ENCODE measurements at places on chromosomes 4 and X.
A peak's percentile ranks its signal among the peaks of the same experiment; 100 is the strongest.

DNA sequence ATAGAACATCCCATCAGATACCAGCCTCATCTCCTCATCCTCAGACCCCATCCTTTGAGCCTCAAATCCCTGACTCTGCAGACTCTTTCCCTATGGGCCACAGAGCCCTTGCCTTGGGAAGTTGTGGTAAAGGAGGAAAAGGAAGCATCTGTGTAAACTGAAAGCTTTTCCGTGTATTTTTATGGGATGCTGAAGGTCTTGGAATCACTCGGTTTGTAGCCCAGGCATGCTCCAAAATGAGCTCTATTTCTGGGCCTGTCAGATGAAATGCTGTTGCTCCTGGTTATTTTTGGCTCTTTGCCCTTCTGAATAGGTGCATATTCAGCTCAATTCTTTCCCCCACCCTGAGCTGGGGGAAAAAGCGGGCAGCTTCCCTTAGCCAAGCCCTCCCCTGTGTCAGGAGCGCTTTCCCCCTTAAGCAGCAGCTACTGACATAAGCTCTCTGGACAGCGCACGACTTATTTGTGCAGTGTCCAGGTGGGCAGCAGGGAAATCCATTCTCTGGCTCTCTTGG, 5.0 kb upstream of the SEL1L3 start:
- no peak for DNase-seq

DNA sequence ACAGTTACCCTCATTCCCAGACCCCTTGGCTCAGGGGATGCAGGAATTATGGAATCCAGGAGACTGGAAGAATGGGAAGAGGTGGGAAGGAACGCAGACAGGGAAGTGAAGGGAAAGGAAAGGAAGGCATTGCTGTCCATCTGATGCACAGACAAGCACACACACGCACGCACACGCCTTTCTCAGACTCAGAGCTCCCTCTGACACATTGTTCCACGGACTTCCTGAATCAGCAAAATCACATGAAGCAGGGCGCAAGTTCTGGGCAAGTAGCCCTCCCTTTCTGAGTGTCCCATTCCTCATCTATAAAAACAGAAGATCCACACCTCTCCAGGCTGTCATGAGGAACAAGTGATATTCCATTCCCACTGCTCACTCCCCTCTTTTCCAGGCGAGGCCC, 13.2 kb downstream of the IQSEC2 start:
- no peak for DNase-seq

GRCh38 chr4:88440146-88440545, 16.8 kb upstream of the HERC5 start:
- DNase-seq, result no peak

GRCh38 chrX:41265615-41266014, 68.3 kb upstream of the DDX3X start:
- peak; percentile 5 for DNase-seq

- DNase-seq, result no peak
Measured at GRCh38 chrX:150018931-150019361, 80.7 kb upstream of the EOLA2 start.

- DNase-seq, result no peak
Measured at GRCh38 chr4:107449611-107450369, 270.2 kb downstream of the PAPSS1 start.

DNA sequence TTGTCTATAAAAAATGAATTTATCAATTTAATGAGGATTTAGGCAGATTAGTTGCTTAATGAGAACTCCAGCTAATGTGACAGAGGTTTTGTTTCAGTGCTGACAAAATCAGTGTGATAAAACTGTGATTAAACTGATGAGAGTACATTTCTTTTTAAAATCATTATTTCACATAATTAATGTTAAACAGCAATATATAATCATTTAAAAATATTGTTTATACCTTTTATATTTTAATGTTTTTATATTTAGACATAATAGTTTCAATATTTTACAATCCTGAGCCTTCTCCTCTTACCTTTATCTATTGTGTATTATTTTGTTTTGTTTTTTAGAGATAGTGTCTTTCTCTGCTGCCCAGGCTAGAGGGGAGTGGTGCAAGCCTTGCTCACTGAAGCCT, 47.1 kb upstream of the MAB21L2 start:
- no peak for DNase-seq

DNA sequence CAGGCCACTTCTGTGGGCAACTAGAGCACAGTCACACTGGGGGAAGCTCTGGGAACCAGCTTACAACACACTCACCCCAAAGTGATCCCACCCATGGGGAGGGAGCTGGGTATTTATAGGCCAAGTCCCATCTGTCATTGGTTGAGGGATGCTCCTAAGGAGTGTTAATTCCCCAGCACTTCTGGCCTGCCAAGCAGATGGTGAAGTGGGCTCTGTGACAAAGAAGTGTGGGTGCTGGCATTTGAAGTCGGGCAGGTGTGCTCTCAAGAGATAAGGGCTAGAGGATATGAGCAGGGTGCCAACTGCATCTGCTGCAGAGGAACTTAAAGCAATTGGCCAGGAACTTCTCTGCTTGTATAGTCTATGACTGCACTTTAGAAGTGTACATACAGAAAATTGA, 30.9 kb downstream of the PTCHD1 start:
- DNase-seq, result no peak

DNA sequence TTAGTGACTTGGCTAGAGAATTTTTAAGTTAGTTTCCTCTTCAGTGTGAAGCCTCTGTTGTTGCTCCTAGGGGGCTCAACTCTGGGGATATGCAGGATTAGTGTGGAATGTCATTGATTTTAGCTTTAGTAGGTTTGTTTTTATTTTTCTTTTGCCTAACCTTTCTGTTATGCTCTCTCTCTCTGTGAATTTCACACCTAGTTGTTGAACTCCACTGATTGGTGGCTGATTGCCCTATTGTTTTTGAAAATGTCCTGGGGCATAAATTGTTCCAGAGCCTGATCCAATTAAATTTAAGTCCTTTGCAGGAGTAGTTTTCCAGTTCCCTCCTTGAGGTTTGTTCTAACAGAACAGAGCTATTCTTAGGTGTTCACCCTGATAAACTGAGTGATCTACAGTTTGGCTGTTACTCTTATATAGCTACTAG, 393.3 kb upstream of the CTSO start:
- no peak for DNase-seq

DNA sequence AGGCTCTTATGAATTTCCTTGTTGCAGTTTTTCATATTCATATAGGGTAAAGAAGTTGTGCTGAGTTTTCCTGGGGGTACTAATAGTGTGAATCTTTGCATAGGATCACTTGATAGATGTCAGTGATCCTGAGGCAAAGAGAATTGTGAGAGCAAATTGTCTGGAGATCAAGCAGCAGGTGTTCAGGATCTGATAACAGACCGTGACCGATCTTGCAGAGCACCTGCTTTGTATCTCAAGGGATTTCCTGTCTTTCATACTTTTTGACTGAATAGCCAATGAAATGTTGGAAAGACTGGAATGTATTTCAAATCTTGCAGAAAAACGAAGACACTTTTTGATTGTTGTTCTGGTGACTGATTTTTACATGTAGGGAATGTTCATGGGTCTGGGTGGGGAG, 914.5 kb downstream of the STIM2 start:
- DNase-seq, result no peak

DNA sequence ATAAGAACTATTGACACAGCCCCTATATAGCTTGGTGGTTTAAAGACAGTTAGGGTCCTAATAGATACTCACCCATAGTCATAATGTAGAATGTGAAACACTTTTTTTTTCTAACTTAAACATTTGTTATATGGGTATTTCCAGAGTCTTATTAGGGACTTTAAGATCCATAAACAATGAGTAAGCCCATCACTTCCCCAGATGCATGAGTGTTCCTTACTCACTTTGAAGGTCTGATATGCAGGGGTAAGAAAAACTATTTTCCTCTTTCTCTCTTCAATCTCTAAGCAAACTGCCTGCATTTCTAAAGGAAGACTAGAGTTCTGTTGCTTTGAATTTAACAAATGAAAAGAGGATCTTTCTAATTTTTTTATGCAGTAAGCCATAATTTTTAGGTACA, 443.6 kb upstream of the PITX2 start:
- DNase-seq, result no peak

- no peak for DNase-seq
Measured at GRCh38 chr4:48504352-48504751, 14.3 kb downstream of the ZAR1 start.

DNA sequence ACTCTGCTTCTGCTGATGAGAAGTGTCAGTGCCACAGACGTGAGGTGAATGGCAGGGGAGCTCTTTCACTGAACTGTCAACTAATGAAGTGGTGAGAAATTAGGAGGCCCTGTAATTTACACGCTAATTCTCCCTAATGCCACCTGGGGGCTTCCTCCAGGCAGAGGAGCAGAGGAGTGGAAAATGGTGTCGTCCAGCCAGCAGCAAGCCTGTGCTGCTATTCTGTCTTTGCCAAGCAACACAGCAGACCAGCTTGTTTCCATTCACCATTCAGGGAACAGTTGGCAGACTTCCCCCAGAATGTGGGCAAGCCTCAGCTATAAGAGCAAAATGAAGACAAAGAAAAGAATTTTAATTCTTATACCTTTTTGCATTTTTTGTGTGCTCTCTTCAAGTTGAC, 245.2 kb upstream of the TET2 start:
- peak; percentile 26 for DNase-seq

GRCh38 chrX:28351801-28352200, 235.4 kb upstream of the IL1RAPL1 start:
- DNase-seq, result no peak

GRCh38 chr4:68617003-68617698, 41.0 kb upstream of the UGT2B17 start:
- DNase-seq, result no peak

DNA sequence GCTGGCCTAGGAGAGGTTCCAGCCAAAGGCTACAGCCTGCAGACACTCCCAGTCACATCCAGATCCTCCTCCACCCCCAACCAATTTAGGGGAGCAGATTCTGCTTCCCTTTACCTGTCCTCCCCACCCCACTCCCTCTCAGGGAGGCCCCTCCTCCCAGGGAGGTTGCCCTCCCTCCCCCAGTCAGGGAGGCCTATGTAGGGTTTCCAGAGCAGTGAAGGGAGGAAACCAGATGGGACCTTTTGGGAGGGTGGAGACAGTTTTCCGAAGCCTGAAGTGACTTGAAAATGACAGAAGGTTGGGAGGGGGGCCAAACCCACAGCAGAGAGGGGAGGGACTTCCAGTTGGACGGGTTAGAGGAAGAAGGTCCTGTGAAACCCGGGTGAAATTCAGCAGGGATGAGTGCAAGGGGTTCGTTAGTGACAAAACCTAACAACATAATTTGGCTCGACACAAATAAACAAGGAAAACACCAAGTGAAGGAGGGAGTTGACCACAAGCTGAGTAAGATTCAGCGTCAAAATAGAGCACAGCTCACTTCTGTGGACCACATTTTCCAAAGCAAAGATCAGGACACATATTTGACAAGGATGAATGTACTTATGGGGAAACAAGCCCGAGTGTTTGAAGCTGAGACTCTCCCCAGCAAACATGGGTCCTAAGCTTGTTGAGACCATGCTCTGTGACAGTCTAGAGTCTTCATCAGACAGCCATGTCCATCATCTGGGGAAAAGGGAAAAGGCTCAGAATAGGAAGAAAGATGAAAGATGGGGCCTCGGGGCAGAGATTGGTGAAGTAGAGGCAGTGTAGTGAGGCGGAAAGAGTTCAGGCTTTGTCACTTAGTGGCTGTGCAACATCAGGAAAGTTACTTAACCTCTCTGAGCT, 46.4 kb downstream of the PRPS1 start:
- DNase-seq, result no peak

- no peak for DNase-seq
Measured at GRCh38 chrX:119206203-119206602, 29.9 kb upstream of the PGRMC1 start.

DNA sequence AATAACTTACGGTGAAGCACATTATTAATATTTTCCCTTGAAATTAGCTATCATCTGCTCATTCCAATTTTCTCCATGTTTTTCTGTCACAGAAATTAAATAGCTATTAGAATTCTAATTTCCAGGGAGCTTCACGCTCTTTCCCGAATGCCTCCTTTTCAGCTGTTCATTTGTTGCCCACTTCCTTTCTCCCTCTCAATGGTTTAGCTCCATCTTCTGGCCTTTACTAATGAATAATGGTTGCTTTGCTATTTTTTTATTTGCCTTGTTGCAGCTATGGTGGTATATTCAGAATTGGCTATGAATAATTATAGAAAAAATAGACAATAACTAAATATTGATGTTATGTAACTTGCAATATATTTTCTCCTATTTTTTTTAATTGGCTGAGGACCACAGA, 70.5 kb downstream of the GRIA2 start:
- DNase-seq, result peak; percentile 26

Data from putamen (tissue), 1 donor.